ENCODE measurements at places on chromosomes 6 and 20.
A peak's percentile ranks its signal among the peaks of the same experiment; 100 is the strongest.

- DNase-seq = peak; percentile 87
Observed at GRCh38 chr6:112253841-112254816, at the start of gene LAMA4. Gene LAMA4 (minus strand): TSS chr6:112254567. CDS start chr6:112254150, 417 bp downstream.

DNA sequence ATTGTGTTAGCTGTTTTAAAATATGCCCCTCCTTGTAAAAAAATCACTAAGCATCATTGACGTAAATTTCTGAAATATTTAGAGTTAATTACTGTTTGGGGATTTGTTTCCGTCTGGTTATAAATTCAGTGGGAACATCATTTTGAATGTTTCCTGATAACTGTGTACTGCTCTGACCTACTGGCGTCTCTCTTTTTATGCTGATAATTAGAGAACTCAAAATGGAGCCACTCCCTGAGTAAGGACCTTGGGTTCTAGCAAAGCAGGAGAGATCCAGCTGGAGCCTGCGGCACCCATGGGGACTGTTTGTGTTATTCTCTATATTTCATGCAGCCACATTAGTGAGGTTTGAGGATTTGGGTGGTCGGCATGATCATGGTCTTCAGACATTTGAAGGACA lies 124.9 kb downstream of the SOBP start:
- no peak for DNase-seq

GRCh38 chr6:45838451-45838850 lies 177.2 kb downstream of the CLIC5 start:
- no peak for DNase-seq

GRCh38 chr20:34874094-34874654 lies 1.5 kb upstream of the GGT7 start:
- peak; percentile 83 for DNase-seq

DNA sequence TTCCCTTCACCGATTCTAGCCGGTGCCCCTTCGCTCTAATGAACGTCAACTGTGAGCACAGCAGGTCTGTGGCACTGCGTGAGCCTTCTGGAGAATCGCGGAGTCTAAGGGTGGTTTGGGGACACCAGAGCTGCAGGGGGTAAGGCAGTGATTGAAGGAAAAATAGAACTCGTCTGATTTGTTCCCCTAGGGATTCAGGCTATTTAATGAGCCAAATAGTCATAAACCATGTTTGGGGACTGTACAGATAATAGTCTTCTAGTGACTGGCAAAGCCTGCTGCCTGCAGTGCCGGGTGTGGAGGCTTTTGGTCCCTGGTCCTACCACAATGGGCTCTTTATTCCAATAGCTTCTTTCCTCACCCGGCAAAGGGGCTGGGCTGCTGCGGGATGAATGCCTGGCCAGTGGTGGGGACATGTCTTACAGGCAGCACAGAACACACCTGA lies 11.1 kb upstream of the NTSR1 start:
- no peak for DNase-seq

DNA sequence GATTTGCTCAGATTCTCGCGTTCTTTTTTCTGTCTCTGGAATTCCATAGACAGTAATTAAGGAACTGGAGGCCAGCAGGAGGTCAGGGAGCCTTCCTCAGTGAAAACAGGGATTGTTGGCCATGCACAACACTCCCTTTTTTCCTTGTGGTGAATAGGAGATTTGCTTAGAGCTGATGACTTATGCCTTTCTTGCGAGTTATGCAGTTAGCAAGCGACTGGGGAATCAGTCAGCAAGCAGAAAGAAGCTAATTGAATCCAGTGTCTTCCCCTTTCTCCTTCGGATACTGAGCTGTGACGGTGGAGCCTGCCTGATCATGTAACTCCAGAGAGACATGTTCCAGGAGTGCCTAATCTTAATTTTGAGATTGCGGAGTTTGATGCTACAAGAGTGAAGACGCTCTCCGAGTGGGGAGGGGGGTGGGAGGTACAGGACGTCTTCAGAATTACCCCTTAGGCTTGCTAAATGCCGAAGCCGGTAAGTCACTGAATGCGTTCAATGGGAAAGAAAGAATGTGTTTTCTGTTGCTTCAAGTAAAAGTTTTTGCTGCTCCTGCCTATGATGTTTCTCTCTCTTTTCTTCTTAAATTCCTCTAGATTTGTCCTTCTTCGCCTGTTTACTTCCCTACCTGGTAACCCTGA lies 165.9 kb downstream of the SASH1 start:
- peak; percentile 73 for DNase-seq

GRCh38 chr6:132813173-132813856 lies 1.1 kb upstream of the RPS12 start:
- DNase-seq = peak; percentile 69

GRCh38 chr20:9054176-9054575 lies 14.7 kb upstream of the PLCB4 start:
- no peak for DNase-seq

- no peak for DNase-seq
Observed at GRCh38 chr6:137341681-137342195, 122.6 kb upstream of the IFNGR1 start.

DNA sequence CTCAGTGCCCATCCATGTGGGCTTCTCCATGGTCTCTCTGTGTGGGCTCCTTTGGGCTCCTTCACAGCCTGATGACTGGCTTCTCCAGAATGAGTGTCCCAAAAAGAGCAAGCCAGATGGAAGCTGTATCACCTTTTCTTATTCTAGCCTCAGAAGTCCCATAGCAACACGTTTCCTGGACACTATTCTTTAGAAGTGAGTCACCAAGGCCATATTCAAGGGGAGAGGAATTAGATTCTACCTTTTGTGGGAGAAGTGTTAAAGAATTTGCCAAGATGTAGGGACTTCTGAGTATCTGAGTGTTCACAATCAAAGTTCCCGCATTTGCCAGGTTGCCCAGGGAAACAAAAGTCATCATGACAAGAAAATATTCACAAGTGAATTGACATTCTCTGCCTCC lies 20.7 kb upstream of the TBC1D22B start:
- no peak for DNase-seq

DNA sequence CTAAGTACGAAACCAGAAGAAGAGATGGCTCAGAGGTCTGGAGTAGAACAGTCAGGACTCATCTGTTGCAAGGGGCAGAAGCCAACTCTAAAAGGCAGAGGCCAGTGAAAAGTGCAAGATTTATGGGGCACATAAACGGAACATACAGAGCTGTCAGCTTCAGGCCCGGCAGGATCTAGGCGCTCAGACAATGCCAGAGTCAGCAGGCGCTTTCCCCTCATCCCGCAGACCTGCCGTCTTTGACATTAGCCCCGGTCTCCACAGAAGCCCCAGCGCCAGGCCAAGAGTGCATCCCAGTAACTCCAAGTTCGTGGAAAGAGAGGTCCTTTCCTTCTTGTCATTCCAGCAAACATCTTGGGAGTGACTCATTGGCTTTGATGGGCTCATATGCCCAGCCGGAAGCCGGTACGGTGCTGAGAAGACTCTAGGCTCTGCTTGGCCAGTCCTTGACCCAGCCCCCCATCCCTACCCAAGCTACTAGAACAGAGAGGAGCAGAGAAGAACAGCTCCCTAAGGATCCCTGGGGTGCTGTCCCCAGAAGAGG lies 260.9 kb downstream of the TAF4 start:
- peak; percentile 30 for DNase-seq

DNA sequence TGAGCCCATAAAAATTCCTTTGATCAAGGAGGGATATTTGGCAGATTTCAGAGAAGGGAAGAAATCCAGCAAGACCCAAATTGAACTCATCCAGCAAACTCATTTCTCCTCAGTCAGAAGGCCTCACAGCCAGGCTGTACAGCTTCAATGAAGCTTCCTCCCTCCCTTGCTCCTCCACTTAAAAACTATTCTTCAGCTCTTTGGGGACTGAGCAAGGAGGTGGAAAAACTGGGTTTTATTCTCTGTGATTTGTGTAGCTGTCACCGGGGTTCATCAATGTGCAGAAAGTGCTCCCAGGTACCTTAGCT lies 158.7 kb upstream of the ZNF184 start:
- DNase-seq = no peak

GRCh38 chr20:26216025-26216424 lies 519.4 kb upstream of the ZNF337 start:
- DNase-seq = no peak

DNA sequence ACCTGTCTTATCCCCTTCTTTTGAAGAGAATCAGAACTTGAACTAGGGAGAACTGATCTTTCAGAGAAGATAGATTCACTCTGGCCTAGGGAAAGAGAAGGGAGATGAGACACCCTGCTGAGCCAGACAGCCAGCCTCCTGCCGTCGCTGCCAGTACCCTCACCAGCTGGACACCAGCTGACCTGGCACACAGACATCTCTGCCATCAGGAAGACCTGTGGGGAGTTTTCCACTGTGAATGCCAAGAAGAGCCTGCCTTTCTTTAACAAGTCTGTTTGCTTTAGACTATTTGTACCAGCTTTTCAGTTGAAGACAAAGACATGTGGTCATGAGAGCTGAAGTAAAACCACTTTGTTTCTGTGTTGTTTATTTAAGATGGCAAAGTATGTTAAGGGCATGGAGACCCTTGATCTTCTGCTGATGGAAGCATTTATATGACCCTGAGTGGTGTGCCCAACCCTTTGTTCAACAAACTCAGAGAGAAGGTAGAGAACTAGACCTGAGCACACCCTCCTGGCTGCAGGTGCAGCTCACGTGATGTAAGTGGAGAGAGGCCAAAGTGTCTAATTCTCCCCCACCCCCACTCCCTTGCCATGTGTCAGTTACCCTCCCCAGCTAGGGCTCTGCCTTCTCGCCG lies 82.3 kb upstream of the SLC24A3 start:
- DNase-seq = no peak

GRCh38 chr20:32823078-32823477 lies 3.3 kb downstream of the MAPRE1 start:
- DNase-seq = no peak

GRCh38 chr6:108838101-108838717 lies 10.0 kb upstream of the ARMC2 start:
- DNase-seq = no peak

GRCh38 chr6:162882801-162883481 lies 155.2 kb downstream of the PACRG start:
- DNase-seq = no peak

GRCh38 chr6:169626649-169627048 lies 75.2 kb downstream of the WDR27 start:
- DNase-seq = no peak

DNA sequence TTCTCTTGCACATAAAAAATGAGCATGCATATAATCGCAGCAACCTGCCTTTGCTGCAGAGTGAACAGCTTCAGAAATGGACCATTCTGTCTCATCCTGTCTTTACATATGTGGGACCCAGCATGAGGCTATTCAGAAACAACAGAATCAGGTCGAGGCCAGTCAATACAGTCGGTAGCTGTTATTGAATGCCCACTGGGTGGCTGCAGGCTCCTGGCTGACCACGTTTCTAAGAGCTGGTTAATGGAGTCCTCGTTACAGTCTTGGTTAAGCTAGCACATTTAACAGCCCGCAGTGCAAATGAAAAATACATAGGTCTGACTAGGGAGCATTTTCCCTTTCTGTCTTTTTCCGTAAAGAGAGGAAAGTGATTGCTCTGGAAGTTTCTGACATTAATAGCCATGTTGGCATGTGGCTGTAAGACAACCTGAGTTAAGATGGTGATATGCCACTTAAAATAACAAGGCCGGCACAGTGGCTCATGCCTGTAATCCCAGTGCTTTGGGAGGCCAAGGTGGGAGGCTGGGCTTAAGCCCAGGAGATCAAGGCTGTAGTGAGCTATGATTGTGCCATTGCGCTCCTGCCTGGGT lies 75.0 kb downstream of the SHLD1 start:
- no peak for DNase-seq

DNA sequence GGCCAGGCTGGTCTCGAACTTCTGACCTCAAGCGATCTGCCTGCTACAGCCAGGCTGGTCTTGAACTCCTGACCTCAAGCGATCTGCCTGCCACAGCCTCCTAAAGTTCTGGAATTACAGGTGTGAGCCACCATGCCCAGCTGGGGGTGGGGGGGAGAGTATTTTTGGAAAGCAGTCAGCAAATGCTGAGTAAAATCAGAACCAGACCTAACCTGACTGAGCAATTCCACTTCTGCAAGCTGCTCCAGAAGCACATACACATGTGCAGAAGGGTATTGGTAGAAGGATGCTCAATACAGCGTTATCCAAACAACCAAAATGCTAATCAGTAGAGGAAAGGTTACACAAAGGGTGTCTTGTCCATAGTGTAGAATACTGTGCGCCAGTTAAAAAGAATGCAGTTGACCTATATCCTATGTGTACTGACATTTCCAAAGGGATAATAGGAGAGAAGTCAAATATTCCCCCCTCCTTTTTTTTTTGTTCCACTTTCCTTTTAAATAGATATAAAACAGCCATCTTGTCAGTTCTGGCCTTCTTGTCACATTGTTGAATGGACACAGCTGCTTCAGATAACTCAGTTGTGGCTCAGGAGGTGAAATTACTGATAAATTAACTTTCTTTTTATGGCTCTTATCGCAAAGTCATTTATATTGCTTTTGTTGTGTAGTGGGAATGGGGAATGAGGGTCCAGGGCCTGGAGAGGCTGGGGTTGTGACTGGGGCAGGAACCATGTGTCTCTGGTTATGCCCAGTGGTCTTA lies 74.6 kb downstream of the DTD1 start:
- no peak for DNase-seq

Data from right forelimb (tissue), 1 donor.